ENCODE measurements at places on chromosomes 7 and 10. TPM values are rescaled to one million over a fixed set of nuclear protein-coding genes. Genes with fewer than 3 reads are reported as not detected.
A peak's percentile ranks its signal among the peaks of the same experiment; 100 is the strongest.

- DNase-seq: no peak
These were observed 322.9 kb downstream of the PTEN start for GRCh38 chr10:88186335-88186734.

DNA sequence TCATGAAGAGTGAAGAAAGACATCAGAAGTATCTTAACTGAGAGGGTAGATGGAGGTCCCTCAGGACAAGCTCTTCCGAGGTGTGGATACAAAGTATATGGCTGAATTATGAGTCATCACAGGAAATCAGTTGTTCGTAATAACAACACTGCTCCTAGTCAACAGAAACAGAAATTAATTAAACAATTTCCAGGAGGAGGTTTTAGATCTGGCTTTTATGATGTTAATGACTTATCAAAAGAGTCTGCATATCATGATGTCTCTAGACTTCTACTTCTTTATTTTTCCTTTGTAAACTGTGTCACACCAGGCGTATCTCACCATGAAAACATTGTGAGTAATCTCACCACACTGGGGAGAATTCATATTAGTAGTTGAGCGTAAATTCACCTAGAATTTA lies 31.2 kb downstream of the OSBPL3 start:
- no peak for DNase-seq

DNA sequence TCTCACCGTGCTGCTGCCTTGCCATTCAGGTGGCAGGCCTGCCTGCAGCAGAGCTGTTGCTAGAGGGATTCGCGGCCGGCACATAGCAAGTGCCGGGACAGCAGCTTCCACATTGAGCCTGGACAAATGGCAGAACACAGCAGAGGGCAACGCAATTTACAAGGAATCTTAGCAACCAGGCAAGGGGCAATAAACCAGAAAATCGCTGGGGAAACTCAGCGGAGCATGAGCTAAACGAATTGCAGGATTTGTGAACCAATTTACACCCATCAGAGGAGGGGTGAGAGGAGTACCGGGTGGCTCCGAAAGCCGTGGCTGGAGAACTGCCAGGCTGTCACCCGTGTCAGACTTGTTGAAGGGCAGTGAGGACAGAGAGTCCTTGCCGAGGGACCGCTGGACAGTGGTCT lies 58.6 kb upstream of the LOXL4 start:
- DNase-seq: no peak

DNA sequence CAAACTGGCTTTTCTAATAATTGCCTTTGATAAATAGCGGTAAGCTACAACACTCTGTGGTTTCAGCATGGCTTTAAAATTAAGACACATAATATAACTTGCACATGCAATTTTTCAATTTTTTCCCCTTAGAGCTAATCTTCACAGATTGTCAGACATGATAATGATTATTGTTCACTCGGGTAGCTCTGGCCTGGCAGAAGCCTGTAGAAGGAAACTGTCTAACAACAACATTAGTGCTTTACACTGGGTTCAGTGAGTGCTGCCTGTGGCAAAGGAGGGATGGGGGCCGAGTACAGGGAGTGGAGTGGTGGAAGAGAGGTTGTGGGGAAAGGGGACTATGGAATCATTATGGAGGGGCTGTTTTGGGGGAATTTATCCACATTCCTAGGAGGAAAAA lies 67.2 kb upstream of the AUTS2 start:
- DNase-seq: no peak

- no peak for DNase-seq
These were observed 116.2 kb downstream of the LSMEM1 start for GRCh38 chr7:112596981-112597380.

DNA sequence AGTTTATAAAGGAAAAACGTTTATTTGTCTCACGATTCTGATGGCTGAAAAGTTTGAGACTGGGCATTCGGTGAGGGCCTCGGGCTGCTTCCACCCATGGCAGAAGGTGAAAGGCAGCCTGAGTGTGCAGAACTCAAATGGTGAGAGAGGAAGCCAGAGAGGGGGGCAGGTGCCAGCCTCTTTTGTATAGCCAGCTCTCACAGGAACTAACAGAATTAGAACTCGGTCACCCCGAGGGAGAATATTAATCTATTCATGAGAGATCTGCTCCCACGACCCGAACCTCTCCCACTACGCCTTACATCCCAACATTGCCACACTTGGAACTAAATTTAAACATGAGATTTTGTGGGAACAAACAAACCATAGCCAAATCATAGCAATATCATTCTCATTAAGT lies 112.6 kb downstream of the ZPBP start:
- DNase-seq: no peak

DNA sequence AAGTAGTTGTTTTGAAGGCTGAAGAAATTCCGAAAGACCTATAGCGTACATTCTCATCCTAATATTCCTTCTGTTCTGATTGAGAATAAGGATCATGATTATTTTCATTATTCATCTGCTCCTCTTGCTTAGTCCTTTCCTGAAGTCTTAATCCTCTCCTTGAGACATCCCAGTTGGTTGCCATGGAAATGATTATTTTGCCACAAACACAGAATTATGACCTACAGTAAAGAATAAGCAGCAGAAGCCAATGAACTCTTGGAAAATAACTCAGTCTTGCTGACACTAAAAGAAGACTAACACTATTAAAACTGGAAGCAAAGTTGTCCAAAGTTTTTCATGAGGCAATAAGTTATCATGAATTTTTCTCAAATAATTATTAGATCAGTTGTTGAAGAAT lies 47.8 kb upstream of the JAZF1 start:
- no peak for DNase-seq

DNA sequence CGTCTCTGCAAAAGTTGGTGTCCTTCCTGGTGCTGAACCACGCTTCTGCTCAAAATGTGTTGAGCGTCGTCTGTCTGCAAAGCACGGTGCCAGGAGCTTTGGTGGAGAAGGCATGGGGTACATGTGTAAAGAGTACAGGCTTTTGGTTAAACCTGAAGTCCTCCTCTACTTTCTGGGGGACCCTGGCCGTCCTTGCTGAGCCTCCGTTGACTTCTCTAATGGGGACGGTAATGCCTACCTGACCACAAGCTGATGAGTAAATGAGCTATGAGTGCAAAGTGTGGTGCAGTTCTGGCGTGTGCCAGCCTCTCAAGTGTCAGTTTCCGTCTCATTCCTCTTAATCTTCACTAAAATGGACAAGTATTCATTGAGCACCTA lies 527 bp upstream of the HERPUD2 start:
- no peak for DNase-seq

GRCh38 chr10:18179891-18180290 lies 39.7 kb downstream of the CACNB2 start:
- peak; percentile 21 for DNase-seq

DNA sequence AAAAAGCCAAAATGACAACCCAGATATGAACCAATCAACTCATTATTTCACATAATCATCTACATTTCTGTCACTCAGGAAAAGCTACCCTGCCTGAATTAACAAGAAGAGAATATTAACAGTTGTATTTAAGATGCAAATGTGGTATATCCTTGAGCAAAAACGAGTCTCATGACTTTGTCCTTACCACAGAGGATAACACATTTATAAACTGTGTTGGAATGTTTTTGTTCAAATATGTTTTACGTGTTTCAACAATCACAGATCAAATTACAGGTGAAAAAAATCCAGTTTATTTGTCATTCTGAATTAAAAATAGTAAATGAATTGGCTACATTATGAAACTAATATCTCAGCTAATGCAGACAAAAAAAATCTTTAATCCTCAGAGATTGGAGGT lies 34.6 kb downstream of the CHCHD3 start:
- DNase-seq: no peak

DNA sequence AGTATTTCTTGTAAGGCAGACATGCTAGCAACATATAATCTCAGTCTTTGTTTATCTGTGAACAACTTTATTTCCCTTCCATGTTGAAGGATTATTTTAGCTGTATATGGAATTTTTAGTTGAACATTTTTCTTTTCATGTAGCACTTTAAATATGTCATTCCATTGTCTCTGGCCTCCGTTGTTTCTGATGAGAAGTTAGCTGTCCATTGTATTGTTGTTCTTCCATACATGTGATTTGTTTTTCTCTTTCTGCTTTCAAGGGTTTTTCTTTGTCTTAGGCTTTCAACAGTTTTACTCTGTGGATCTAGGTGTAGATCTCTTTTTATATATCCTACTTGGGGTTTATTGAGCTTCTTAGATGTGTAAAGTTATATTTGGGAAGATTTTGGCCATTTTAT lies 66.3 kb upstream of the COMTD1 start:
- DNase-seq: no peak

DNA sequence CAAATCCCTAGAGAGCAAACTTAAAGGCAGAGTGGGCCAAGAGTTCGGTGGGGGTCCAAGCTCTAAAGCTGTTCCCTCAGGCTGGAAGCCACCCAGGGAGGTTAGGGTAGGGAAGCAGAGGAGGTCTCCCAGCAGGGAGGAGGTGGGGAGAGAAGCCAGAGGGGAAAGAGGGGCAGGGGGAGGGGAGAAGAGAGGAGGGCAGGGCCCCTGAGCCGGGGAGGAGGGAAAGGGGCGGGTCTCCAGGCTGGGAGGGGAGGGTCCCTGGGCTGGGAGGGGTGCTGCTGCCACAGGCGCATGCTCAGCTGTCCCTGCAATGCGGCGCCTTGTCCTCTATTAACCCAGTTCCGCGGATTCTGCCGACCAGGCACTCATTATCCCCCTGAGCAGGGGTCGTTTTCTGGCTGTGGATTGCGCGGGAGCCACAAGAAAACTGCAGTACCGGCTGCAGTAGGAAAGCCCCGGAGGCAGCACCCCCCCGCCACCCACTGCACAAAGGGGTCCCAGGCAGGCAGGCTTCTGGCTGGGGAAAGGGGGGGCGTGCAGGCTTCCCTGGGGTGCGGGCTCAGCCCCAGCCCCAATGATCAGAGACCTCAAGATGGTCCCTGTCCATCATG lies 49.3 kb downstream of the CAMK2B start:
- no peak for DNase-seq

- no peak for DNase-seq
These were observed 31.8 kb downstream of the LSMEM1 start for GRCh38 chr7:112512451-112513210.

GRCh38 chr10:129654461-129654860 lies 187.4 kb downstream of the MGMT start:
- no peak for DNase-seq

Gene ZKSCAN5
- 5.9 TPM for total RNA-seq

Gene RBM28
- total RNA-seq: 27.1 TPM

Gene MPP7
- 32.7 TPM for total RNA-seq

Gene TUBGCP2
- 48.1 TPM for total RNA-seq
